Stimulated activated naive CD8-positive, alpha-beta T cell treated with anti-CD3 and anti-CD28 coated beads, Interleukin-15, amount 100 ng/mL, for 72 hours (primary cell): ENCODE measurements at places on chromosomes 5 and 9.

DNA sequence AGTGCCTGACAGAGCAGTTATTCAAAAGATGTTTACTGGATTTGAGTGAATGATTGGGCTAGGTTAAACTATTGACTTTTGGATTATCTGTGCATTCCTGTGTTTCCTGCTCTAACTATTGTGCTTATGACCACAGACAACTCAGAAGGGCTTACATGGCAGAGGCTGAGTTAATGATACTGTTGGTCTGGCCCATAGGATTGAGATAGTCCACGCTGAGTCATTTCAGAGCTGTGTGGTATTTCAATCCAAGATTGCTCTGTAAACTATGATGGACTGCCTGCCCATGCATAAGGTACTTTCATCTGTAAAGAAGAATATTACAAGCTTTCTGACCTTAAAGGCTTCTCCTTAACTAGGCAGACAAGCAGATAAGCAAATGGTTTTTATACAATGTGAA, 49.1 kb upstream of the SLIT3 start:
- no peak for DNase-seq

- no peak for DNase-seq
These were observed 806.2 kb upstream of the WWC1 start for GRCh38 chr5:167485061-167485774.

DNA sequence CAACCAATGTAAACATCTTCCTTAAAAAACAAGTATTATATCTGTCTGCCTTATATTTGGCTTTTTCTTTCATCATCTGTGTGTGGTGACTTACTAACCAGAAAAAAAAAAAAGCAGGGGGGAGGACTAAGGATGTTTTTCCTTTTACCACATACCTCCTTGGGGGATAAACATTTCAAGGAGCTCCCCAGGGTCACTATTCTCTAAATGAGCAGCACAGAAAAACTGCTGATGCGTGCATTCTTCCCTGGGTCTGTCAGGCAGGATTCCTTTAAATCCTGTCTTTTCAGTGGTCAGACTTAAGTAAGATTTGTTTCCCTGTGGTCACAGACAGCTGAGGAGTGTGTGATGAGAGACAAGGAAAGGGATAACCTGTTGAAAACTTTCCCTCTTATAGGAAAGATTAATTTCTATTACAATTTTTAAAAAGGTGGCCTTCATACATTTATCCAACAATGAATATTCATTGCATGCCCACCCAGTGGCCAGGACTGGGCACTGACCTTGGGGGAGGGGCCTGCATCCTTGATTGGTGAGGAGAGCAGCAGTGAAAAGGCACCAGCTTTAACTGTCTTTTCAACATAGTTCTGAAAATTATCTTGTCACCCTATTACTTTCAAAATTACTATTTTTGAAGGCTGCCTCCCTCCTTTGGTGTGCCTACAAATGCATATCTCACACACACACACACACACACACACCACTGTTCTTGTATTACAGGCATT, 123.1 kb downstream of the TLE4 start:
- DNase-seq: no peak

DNA sequence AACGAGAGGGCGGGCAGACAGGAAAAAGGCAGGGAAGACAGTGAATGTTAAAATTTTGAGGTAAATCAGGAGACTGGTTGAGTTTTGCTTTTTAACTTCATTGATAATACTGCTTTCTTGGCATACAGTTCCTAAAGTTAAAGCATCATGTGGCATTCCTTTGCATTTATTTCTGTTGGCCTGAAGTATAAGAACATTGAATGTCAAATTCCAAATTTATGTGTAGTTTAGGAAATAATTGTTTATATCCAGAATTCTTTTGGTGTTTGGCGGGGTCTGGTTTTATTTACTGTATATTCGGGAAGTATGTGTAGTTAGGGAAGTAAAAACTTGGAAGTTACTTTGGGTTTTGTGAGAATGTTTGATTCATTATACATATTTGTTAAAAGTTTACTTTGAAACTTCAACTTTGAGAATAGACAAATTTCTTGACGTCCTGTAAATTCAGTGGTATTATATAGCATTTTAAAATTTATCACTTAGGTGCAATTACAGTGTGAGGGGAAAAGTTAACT, 83.2 kb downstream of the PTPDC1 start:
- no peak for DNase-seq

DNA sequence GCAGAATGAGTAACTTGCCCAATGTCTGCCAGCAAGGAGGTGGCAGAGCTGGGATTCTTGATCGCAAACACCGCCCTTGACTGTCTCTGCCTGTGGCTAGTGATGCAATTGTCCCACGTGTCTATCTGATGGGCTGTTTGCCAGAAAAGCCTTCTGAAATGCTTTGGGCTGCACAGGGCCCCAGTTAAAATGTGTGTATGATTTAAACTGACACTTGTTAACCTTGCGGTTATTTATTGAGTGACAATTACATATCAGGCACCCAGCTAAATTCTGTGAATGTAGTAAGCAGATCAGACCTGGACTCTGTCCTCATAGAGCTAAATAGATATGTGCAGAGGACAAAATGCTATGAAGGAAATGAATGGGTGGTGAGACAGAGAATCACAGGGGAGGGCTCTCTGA, 11.6 kb upstream of the IL12B start:
- no peak for DNase-seq

- DNase-seq: no peak
These were observed 598.8 kb upstream of the ADAMTS16 start for GRCh38 chr5:4541334-4541733.

DNA sequence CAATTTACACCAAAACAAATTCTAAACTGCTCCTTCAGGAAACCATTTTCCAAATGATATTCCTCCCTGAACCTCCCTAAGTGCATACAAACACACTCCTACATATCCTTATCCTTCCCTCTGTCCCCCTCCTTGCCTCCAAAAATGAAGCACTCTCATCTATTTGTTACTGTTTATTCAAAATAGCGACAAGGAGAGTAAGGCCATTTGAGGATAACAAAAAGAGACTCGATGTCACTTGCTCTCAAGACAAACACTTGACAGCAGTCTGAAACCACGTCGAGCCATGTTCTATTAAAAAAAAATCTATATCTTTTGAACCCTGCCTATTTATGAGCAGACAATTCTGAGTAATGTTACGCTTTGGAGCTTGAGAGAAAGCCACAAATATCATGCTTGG, 547.9 kb downstream of the DTWD2 start:
- DNase-seq: no peak

- DNase-seq: no peak
These were observed 7.2 kb downstream of the HMGCS1 start for GRCh38 chr5:43305948-43306565.

DNA sequence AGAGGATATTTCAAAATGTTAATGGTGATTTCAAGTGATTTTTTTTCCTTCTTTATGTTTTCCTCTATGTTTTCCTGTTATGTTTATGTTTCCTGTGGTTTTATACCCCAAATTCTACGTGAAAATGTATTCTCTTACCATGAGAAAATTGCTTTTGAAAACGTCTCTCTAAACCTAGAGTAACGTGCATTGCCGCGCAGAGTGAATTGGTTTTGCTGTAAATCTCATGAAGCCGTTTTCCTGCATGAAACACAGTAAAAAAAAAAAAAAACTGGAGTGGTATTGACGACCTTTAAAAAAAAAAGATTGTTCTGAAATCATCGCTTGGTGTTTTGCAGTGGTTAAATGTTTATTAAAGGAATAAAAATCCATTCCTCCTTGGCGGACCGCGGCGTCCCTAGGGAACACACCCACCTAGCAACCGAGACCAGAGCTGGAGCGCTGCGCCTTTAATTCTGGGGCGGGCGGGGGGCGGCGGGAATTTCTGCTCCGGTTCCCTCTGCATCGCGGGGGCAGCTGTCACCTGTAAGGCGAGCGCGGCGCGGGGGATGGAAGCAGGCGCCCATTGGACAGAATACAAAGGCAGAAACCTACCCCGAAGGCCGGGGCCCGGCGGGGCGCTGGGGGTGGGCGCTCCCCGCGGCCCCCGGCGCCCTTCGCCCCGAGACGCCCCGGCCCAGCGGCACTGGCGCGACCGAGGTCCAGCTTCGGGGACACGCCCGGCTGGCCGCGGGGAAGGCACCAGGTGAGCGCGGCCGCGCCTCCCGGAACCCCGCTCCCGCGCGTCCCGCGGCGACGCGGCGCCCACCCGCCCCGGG, at the start of gene SOWAHA:
TSS of gene SOWAHA (plus strand) at position 522 of the 818 bp plus-strand sequence. CDS start 320 bp downstream, outside the sequence.
- no peak for DNase-seq

- DNase-seq: no peak
These were observed 71.8 kb upstream of the CD180 start for GRCh38 chr5:67268231-67269021.

GRCh38 chr5:171808453-171808852, 22.8 kb downstream of the SMIM23 start:
- DNase-seq: no peak

GRCh38 chr9:27189426-27189825, 80.4 kb downstream of the TEK start:
- no peak for DNase-seq

- DNase-seq: no peak
These were observed 667.3 kb downstream of the DTWD2 start for GRCh38 chr5:118321081-118321480.

DNA sequence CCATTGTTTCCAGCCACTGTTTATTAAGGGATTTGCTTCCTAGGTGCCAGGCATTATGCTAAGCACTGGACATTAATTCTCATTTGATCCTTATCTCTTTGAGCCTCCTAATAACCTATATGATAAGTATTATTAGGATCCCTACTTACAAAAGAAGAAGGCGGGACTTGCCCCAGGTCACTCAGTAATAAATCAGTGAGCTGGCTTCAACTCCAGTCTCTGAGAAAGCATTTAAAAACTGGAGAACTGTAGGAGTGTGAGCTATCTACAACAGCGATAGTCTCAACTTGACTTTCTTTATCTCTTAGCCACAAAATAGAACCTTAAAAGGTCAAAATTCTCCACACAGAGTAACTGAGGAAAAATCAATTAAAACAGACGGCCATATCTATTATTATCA, 155.0 kb downstream of the GNAQ start:
- DNase-seq: no peak

DNA sequence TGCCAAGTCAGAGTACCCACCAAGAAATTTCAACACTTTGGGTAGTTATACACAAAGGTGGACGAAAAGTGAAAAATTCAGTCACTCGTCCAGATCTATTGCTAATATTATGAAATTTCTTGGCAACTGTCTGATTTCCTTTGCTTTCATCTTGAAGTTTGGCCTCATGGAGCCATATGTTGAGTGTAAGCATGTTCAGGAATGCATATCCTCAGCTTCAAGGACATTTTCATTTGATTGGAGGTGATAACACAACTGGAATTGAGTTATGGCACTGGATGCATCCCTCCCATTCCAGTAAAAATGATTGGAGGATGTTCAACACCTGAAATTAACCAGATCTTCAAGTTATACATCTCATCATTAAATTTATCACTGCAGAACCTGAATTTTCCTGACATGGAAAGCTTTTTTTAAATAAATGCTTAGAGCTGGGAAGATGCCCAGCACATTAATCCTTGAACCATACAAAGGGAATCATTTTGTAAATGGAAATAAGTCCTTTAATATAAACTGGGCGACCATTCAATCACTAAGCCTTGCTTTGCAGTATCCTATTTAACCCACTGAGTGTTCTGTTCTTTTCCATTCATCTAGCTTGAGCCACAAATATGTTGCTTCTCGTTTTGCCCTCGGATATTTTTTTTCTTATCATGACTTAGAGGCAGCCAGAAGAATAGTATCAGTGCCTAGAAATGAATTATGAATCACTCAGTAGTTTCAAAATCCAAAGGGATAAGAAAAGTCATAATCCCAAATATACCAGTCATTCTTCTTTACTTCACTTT, 273.7 kb upstream of the PIK3R1 start:
- DNase-seq: no peak

- DNase-seq: no peak
These were observed 2.1 kb downstream of the RXRA start for GRCh38 chr9:134328341-134328840.

DNA sequence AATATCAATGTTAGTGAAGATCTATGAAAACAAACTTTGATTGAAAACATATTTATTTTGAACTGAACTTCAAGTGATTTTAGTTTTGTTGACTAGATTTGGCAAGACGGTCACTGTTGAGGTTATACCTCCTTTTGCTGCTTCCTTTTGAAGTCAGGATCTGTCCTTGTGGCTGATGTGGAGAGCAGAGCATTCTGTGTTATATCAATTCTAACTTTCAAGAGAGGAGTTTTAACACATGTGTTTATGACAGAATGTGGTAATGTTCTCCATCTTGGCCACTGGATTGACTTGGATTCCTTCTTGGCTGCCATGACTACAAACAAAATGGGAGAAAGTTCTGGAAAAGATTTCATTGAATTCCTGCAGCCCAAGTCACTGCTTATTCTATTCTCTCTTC, 104.0 kb upstream of the ACTBL2 start:
- no peak for DNase-seq

GRCh38 chr9:93254806-93255493, 71.0 kb downstream of the WNK2 start:
- DNase-seq: no peak

- no peak for DNase-seq
These were observed at the start of gene SLIT3 for GRCh38 chr5:169300468-169301385. Gene SLIT3 (minus strand): TSS chr5:169301139. CDS start chr5:169300709, 430 bp downstream.

DNA sequence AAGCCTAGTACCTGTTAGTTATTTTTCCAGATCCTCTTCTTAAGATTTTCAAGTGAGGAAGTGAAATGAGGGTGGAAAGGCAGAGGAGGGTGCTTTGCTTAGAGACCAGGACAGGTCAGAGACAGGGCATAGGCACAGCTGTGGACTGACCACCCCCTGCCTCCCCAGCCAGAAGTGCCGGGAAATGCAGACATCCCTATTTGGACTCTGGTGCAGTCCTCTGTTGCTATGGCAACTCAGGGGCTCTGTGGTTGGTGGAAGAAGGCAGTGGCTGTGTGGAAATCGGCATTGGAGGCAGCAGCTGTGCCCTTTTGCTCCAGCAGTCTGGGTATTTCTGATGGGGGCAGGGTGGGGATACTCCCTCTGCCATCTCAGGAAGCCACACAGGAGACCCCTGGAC, 43.3 kb upstream of the NDFIP1 start:
- no peak for DNase-seq

DNA sequence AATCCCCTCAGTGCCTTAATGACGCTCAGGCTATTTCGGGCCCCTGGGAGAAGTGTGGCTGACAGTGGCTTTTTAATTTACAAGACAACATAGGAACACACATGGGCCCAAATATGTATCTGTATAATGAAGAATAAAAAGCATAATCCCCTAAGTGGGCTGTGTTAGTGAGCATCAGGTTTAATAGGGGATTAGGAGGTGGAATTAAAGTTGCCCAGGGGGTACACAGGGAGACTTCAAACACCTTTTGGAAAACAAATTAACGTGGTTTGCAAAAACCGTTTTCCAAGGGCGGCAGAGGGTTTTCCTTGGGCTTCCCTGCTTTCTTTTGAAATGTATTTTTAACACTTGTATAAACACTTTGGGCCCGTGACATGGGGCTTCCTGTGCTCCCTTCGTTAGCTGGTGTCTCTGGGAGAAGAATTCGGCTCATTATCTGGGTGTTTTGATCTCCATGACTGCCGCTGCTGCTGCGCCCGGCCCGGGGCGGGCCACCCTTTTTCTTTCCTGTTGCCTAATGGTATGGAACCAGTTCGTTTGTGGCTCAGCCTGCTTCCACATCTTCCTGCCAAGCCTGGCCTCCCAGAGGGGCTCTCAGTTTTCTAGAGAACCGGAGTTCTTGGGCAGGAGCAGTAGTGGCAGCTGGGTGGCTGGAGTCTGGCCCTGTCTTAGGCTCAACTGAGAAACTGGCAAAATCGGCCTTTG, 173.0 kb downstream of the MACROH2A1 start:
- no peak for DNase-seq

GRCh38 chr5:75664979-75665378, 52.3 kb downstream of the POC5 start:
- DNase-seq: no peak

- no peak for DNase-seq
These were observed 97.4 kb downstream of the HINT1 start for GRCh38 chr5:131067636-131068035.
